ENCODE measurements at places on chromosomes 13 and 19. TPM values are rescaled to one million over a fixed set of nuclear protein-coding genes. Genes with fewer than 3 reads are reported as not detected.

The SULT2A1 gene
- 188 TPM for total RNA-seq

The IL27RA gene
- total RNA-seq, result 2.0 TPM

The NLRP4 gene
- not detected for total RNA-seq

DNA sequence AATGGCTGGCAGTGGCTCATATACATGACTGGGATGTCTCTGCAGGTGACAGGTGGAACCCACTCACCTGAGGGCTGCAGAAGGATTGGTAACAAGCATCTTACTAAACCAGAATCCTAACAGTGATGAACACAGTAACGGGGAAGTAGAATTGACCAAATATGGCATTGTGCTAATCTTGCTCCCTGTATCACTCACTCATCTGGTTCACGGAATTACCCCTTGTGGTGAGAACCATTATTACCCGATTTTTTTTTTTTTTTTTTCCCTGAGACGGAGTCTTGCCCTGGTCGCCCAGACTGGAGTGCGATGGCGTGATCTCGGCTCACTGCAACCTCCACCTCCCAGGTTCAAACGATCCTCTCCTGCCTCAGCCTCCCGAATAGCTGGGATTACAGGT lies 69.5 kb downstream of the PTPRS start:
- no peak for DNase-seq

DNA sequence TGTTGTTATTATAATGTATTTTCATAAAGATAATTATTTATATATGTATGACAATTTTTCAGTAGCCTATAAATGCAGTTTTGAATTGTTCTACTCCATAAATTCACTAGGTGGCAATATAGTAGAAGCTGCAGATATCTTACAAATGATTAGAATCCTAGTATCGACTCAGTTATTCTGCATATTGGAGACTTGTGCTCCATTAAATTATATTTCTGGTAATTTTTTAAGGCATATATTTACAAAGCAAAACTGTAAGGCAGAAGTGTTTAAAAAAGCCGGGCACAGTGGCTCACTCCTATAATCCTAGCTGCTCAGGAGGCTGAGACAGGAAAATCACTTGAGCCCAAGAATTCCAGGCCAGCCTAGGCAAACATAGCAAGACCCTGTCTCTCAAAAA lies 58.7 kb downstream of the DPY19L3 start:
- DNase-seq, result no peak

GRCh38 chr13:97978651-97979050 lies 25.2 kb downstream of the IPO5 start:
- DNase-seq, result no peak

DNA sequence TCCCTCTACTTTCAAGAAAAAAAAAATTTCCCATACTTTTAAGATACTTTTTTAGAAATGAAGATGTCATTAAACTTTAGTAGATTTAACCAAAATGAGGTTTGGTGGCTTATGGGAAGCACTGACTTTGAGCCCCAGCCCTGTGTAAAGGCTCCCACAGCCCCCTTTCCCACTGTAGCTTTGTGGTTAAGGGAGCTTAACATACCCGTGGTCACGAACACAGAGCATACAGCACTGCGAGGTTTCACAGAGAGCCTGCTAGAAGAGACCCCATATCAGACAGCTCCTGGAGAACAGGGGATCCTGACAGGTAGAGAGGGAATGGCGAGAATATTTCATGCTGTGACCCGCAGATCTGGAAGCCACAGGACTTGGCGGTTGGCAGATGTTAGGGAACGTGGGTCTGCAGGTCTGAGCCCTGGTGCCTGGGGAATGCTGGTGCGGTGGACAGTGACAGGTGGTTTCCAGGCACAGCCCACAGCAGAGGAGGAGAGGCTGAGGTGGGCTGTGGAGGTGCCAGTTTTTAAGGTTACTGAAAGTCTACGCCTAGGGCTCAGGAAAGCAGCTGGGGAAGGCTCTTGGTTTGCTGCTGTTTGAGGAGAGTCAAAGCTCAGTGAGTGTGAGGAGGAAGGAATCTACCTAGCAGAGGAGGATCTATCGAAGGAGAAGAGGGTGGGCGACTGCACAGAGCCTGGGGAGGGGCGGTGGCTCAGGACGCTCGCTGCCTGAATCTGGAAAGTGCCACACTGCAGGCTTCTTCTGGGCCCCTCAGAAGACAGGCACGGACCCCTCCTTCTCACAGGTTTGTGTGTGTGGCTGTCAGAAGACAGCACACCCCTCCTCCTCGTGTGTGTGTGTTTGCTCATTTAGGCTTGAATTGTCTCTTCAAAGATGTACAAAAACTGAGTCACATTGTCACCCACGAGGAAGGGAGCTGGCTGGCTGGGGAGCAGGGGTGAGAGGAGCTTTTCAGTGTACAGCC lies 49.9 kb downstream of the SLC7A9 start:
- no peak for DNase-seq

DNA sequence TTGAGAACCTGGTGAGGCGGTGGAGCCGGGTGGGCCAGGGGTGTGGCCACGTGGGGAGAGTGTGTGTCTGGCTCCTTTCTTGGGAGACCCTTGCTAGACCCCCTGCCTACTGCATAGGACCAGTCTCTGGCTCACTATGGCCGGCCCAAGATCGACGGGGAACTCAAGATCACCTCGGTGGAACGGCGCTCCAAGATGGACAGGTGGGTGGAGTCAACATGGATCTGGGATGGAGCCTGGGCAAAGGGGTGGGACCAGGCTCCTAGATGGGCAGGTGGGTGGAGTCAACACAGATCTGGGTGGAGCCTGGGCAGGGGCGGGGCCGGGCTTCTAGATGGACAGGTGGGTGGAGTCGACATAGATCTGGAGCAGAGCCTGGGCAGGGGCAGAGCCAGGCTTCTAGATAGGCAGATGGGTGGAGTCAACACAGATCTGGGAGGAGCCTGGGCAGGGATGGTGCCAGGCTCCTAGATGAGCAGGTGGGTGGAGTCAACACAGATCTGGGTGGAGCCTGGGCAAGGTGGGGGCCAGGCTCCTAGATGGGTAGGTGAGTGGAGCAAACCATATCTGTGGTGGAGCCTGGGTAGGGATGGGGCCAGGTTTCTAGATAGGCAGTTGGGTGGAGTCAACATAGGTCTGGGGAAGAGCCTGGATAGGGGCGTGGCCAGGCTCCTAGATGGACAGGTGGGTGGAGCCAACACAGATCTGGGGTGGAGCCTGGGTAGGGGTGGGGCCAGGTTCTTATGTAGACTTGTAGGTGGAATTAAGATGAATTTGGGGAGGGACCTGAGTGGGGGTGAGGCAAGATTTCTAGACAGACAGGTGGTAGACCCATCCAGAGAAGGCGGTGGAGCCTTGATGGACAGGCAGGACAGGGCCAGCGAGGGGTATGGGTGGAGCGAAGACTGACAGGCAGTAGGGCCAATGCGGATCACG lies 56.5 kb downstream of the VAV1 start:
- DNase-seq, result no peak

GRCh38 chr13:61406275-61406674 lies 9.4 kb downstream of the PCDH20 start:
- DNase-seq, result no peak

DNA sequence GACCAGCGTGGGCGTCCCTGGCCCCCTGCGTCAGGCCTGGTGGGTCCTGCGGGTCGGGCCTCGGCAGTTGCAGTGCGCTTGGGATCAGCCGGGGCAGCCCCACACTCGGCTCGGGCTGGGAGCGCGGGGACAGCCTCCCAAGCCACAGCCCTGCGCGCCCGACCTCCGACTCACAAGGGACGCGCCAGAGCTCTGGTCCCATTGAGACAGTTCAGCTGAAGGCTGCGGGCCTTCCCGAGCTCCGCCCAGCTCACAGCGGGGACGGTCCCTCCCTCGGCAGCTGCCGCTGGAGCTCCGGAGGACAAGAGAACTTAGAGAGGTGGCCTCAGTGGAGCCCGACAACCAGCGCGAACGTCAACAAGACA lies 45.7 kb upstream of the ZNF730 start:
- DNase-seq, result no peak

DNA sequence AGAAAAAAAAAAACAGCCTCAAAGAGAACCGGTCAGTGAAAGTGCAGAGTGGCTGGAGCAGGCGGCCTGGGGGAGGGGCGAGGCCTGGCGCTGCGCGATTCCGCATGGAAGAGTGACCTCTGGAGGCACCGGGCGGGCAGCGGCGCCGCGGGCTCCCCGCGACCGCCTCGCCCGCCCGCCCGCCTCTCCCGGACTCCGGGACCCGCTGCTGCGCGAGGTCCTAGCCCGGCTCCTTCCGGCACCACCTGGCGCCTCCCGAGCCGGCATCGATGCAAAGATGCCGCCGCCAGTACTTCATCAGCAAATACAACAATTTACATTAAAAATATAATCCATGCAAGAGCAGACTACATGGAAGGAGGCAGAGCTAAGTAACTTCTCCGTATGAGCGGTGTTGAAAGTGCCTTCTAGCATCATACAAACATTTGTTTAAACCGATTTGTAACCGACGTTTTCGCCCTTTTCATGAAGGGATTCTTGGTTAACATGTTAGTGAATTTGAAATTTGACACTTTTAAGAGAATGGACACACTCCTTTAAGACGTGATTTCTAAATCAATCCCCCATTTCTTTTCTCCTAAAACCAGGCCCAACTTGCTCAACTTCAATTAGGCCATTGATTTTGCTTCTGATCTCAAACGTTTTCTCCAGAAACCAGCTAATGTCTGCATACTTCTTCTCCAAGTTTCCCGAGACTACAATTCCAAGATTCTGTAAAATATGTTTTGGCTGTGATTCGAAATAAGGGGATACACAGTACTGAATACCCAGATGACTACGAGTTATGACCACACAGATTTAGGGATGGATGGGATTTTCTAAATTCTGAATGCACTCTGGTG lies 2.1 kb downstream of the EFNB2 start:
- DNase-seq, result peak; percentile 95

DNA sequence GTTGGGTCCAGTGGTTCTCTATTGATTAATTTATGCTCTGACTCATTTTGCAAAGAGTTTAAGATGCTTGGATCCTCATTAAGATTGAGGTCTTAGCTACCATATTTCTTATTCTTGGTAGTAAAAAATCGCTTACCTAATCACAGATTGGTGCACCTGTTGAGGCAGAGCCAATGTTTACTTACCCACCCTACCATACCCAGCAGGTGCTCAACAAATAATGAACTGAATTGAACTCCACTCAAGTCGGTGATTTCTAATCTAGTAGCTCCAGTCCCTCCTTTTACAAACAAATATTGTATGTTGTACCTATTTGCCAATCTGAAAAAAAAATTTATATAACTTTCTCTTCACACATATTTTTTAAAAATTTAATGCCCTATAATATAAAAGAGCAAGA lies 361.0 kb downstream of the FGF14 start:
- no peak for DNase-seq

- no peak for DNase-seq
These were observed 48.6 kb downstream of the SCEL start for GRCh38 chr13:77584106-77584505.

DNA sequence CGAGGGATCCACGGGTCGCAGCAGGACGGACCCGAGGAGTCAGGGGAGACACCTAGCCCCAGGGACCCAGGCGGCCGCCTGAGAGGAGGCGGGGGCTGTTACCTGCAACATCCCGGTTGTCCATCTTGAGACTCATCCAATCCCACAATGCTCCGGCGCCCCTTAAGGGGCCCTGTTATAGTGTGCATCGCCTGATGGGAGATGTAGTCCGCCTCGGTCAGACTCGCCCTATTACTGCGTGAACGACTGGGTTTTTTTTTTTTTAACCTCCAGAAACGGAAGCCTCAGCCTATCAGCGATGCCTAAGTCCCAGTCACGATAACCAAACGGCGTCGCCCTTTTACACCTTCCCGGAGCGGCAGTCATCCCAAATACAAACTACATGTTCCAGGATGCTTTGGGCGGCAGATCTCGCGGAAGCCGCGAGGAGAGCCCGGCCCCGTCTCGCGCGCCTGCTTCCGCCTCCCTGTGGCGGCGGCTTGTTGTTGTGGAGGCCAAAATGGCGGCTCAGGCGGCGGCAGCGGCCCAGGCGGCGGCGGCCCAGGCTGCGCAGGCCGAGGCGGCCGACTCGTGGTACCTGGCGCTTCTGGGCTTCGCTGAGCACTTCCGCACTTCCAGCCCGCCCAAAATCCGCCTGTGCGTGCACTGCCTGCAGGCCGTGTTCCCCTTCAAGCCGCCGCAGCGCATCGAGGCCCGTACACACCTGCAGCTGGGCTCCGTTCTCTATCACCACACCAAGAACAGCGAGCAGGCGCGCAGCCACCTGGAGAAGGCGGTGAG lies at the start of the genes MAU2 and SUGP1:
Gene MAU2 (plus strand): TSS at position 469 of the 780 bp plus-strand sequence. CDS start 31 bp downstream, at position 500.
Gene SUGP1 (minus strand): TSS at position 149 of the 780 bp plus-strand sequence. CDS start 13 bp downstream, at position 136.
- peak; percentile 95 for DNase-seq

DNA sequence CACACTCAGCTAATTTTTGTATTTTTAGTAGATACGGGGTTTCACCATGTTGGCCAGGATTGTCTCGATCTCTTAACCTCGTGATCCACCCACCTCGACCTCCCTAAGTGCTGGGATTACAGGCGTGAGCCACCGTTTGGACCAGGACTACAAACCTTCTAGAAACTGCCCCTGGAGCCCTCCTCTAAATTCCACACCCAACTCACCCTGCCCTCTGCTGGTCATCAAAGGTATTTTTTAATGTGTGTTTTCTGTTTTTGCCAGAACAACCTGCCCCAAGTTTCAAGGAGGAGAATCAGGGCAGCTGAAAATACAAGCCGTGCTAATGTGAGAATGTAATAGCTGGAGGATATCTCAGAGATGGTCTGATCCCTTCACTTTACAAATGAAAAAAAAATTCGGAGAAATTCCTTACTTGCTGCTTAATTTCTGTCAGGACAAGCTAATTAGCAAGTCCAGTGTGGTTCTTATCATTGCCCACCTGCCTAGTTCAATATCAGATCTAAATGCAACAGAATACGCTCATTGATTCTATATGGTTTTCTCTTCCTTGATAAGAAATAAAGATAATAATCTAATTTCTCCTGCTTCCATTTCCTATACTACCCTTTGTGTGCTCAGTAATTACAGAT lies 4.1 kb downstream of the ATP8A2 start:
- peak; percentile 56 for DNase-seq

GRCh38 chr13:110238818-110239195 lies 68.2 kb downstream of the COL4A1 start:
- DNase-seq, result no peak

- peak; percentile 51 for DNase-seq
These were observed 41.9 kb upstream of the CYP2A7 start for GRCh38 chr19:40923934-40924391.

GRCh38 chr13:43473437-43473836 lies 313.3 kb downstream of the ENOX1 start:
- peak; percentile 20 for DNase-seq

GRCh38 chr13:46994492-46994891 lies 97.6 kb upstream of the HTR2A start:
- DNase-seq, result no peak
